ENCODE measurements at places on chromosomes 7 and 10.

DNA sequence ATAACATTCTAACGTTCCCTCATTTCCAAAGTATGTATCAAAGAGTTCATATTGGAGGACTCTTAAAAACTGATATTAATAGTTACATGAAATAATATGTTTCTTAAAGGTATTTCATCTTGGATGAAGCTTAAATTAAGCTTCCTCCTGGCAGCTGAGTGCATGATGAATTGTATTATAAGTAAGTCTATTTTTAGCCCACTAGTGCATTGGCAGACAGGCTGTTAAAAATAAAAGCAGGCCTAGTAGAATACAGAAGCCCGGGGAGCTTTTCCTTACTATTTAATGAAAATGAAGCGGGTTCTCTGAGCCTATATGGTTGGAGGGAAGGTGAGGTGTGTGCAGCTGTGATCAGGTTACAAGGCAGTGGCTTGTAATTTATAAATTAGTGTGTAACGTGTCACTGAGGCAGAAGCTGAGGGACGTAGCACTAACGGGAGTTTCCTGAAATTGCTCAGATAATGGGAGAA is 130.7 kb upstream of the KMT2E start:
- DNase-seq: no peak

- no peak for DNase-seq
These were observed 236.3 kb upstream of the CTBP2 start for GRCh38 chr10:125396676-125397075.

DNA sequence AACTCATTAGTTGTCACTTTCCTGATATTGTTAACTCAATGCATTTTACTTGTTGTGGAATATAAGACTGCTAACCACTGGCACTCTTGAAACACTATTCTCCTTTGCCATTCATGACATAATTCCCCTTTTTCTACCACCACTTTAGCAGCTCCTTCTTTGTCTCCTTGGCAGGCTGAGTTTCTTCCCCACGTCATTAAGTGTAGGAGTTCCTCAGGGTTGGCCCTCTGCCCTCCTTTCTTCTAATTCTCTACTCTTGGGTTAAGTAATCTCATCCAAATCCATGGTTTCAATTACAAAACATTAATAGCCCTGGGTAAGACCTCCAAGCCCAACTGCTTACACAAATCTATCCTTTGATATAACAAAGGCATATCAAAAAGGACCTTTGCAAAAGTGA is 175.1 kb downstream of the HGF start:
- DNase-seq: no peak

DNA sequence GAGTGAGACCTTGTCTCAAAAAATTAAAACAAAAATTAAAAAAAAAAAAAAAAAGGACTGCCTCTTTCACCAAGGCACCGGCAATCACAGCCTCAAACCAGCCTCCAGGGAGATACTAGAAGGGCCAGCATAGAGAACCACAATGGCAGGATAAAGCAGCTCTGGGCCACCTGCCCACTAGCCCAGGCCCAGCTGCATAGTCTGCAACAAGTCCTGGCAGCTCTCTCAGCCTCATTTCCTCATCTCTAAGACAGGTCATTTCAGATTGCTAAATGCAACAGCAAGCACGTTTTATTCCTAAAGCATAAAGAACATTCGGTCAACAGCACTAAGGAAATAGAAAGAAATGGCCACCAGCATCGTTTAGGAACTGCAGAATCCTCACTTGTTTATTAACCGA is 28.8 kb downstream of the XPNPEP1 start:
- DNase-seq: peak; percentile 88

- DNase-seq: no peak
These were observed 11.9 kb downstream of the CHST3 start for GRCh38 chr10:71975871-71976725.
